AG09319 (cell line): ENCODE measurements at places on chromosomes 5 and 9.

GRCh38 chr5:54317511-54318260 is 7.3 kb upstream of the ARL15 start:
- no peak for DNase-seq

- DNase-seq = no peak
These were observed 52.1 kb upstream of the CCNG1 start for GRCh38 chr5:163385271-163385670.

GRCh38 chr5:176186107-176186506 is 52.1 kb upstream of the SIMC1 start:
- DNase-seq = no peak

- no peak for DNase-seq
These were observed 9.5 kb downstream of the MYMK start for GRCh38 chr9:133515240-133515610.

- no peak for DNase-seq
These were observed 51.2 kb downstream of the FXN start for GRCh38 chr9:69086769-69087168.

DNA sequence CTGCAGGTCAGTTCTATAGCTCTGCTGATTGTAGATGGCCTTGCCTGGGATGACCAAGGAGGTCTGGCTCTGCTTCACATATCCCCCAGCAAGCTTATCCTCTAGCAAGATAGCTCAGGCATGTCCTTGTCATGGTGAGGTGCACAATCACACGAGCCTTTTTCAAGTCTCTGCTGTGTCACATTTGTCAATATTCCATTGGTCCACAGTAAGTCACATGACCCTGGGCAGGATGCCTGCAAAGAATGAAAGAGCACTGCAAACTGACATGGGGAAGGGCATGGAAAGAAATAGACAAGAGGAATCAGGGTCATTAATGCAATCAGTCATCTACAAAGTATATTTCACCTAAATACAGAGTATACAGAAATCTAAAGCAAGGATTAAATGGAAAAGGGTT is 142.0 kb downstream of the RORB start:
- DNase-seq = no peak

GRCh38 chr5:165457859-165458481 is 1952.6 kb downstream of the MAT2B start:
- DNase-seq = no peak
